ENCODE measurements at places on chromosomes 16 and 17. TPM values are rescaled to one million over a fixed set of nuclear protein-coding genes. Genes with fewer than 3 reads are reported as not detected.

- H3K4me1 ChIP-seq, result peaks cover 4% of the 10 kb centered on the region
- DNase-seq, result no peak
- peaks cover 8% of the 10 kb centered on the region for H3K27me3 ChIP-seq
- no peak overlapping the region for H3K4me3 ChIP-seq
- H3K27ac ChIP-seq, result no peak overlapping the region
Measured at GRCh38 chr16:27113341-27113841, 46.7 kb downstream of the C16orf82 start.

Gene TBC1D3H
- total RNA-seq, result not detected

GRCh38 chr17:79722787-79723186 is 8.0 kb upstream of the ENPP7 start:
- peaks cover 1% of the 10 kb centered on the region for H3K36me3 ChIP-seq
- peaks cover 1% of the 10 kb centered on the region for H3K4me1 ChIP-seq
- H3K27ac ChIP-seq, result no peak overlapping the region
- H3K4me3 ChIP-seq, result no peak overlapping the region

Gene PIRT
- not detected for total RNA-seq

Gene CSH1
- total RNA-seq, result not detected

DNA sequence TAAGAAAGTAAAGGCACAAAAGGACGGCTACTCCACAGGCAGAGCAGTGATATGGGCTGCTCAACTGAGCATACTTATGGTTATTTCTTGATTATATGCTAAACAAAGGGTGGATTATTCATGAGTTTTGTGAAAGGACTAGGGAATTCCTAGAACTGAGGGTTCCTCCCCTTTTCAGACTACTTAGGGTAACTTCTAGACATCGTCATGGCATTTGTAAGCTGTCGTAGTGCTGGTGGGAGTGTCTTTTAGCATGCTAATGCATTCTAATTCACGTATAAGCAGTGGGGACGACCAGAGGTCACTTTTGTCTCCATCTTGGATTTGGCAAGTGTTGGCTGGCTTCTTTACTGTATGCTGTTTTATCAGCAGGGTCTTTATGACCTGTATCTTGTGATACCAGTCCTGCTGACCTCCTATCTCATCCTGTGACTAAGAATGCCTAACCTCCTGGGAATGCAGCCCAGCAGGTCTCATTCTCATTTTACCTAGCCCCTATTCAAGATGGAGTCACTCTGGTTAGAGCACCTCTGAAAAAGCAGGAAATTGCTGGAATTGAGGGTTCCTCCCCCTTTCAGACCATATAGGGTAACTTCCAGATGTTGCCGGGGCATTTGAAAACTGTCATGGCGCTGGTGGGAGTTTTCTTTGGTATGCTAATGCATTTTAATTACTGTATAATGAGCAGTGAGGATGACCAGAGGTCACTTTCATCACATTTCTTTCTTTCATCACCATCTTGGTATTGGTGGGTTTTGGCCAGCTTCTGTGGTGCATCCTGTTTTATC is 388.5 kb downstream of the XYLT1 start:
- no peaks in the 10 kb centered on the region for H3K4me1 ChIP-seq
- H3K27ac ChIP-seq, result no peak overlapping the region

Gene NEUROD2
- not detected for total RNA-seq

- no peak overlapping the region for H3K4me3 ChIP-seq
- peaks cover 36% of the 10 kb centered on the region for H3K4me1 ChIP-seq
- no peaks in the 10 kb centered on the region for H3K36me3 ChIP-seq
- DNase-seq, result no peak
- H3K27me3 ChIP-seq, result peaks cover 59% of the 10 kb centered on the region
- H3K27ac ChIP-seq, result no peak overlapping the region
Measured at GRCh38 chr17:36195434-36196130, 976 bp downstream of the CCL3L1 start.

Gene HSD17B2
- not detected for total RNA-seq

GRCh38 chr16:11105038-11105903 is 150.7 kb downstream of the SOCS1 start:
- DNase-seq, result no peak
- peak overlapping the region; percentile 72 for H3K4me3 ChIP-seq
- peaks cover 25% of the 10 kb centered on the region for H3K36me3 ChIP-seq
- peaks cover 71% of the 10 kb centered on the region for H3K4me1 ChIP-seq
- H3K27me3 ChIP-seq, result no peaks in the 10 kb centered on the region

Gene SLC13A2
- total RNA-seq, result not detected

- H3K27ac ChIP-seq, result no peak overlapping the region
- H3K4me1 ChIP-seq, result peaks cover 8% of the 10 kb centered on the region
- no peak overlapping the region for H3K4me3 ChIP-seq
Measured at GRCh38 chr16:67766291-67766690, 40.1 kb downstream of the RANBP10 start.

DNA sequence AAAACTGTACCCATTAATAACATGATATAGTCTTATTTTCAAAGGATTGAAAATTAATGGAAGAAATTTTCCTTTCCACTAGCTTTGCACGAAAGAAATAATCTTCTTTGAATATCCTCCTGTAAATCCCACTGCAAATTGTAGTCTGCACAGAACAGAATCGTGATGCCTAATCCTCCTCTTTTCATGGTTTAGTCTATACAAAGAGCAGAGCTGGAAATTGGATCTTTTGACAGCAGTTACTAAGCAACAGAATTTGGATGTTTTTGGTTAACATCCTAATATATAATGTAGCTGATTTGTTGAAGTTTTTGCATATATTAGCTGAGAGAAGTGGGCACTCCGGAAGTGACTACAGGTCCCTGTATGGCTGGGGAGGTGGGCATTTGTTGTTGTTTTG is 98.6 kb downstream of the WNT3 start:
- no peak overlapping the region for H3K4me3 ChIP-seq
- peaks cover 7% of the 10 kb centered on the region for H3K36me3 ChIP-seq
- H3K4me1 ChIP-seq, result no peaks in the 10 kb centered on the region

Gene FAM171A2
- total RNA-seq, result 0.37 TPM

DNA sequence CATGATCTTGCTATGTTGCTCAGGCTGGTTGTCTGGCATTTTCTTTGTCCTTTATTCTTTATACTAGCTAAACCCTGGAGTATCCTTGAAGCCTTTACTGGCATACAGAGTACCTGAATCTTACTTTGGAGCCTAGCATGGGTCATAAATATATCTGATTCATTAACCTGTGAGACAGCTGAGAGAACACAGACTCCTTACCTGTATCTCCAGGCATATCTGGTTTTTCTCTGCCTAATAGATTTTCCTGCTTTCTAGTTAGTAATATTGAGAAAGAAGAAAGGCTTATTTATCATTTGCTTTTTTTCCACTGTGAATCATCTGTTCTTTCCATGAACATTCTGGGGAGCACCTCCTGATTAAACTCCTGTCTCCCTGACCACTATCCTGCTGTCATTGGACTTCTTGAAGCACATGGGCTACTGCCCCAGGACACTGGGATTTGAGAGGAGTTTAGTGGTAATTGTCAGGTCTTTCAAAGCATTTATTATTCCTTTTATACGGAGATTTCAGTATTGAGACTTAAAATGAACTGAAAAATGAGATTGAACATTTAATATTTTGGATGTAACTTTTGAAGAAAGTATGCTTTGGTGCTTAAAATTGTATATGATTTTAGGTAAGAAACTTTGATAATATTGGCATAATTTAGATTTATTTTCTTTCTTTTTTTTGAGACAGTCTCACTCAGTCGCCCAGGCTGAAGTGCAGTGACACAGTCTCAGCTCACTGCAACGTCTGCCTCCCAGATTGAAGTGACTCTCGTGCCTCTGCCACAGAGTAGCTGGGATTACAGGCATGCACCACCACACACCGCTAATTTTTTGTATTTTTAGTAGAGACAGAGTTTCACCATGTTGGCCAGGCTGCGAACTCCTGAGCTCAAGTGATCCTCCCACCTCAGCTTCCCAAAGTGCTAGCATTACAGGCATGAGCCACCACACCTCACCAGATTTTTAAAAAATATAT is 8.6 kb downstream of the PDP2 start:
- no peak overlapping the region for H3K27ac ChIP-seq
- H3K4me3 ChIP-seq, result no peak overlapping the region
- DNase-seq, result no peak
- H3K27me3 ChIP-seq, result no peaks in the 10 kb centered on the region
- H3K36me3 ChIP-seq, result peaks cover 16% of the 10 kb centered on the region

Gene GCGR
- not detected for total RNA-seq

DNA sequence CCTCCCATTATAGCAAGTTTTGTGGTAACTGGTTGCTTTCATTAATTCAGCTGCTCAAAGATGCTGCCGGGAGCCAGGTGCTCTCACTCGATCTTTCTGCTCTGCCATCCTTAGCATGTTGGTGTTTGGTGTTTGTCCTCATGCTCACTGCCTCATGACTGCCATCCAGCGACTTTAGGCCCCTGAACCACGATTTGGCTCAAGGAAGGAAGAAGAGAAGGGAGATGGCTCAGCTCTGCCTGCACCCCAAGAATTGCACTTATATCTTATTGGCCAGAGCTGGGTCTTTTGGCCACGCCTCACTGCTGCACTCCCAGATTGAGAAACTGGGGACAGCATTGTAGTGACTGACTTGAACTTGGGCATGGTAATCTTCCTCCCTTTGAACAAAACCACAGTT is 52.7 kb downstream of the ARSG start:
- peaks cover 5% of the 10 kb centered on the region for H3K36me3 ChIP-seq
- peaks cover 60% of the 10 kb centered on the region for H3K4me1 ChIP-seq
- DNase-seq, result no peak
- H3K4me3 ChIP-seq, result no peak overlapping the region
- H3K27me3 ChIP-seq, result no peaks in the 10 kb centered on the region
- H3K27ac ChIP-seq, result peak overlapping the region; percentile 85

- H3K36me3 ChIP-seq, result no peaks in the 10 kb centered on the region
- peaks cover 4% of the 10 kb centered on the region for H3K4me1 ChIP-seq
- peaks cover 11% of the 10 kb centered on the region for H3K27me3 ChIP-seq
- H3K27ac ChIP-seq, result no peak overlapping the region
- H3K4me3 ChIP-seq, result no peak overlapping the region
Measured at GRCh38 chr17:8133941-8134340, 10.0 kb upstream of the HES7 start.

GRCh38 chr17:17140590-17140980 is 65.5 kb downstream of the PLD6 start:
- DNase-seq, result no peak
- no peaks in the 10 kb centered on the region for H3K27me3 ChIP-seq
- H3K27ac ChIP-seq, result no peak overlapping the region

GRCh38 chr17:17297217-17297616 is 6.0 kb upstream of the NT5M start:
- H3K36me3 ChIP-seq, result peaks cover 2% of the 10 kb centered on the region
- H3K27me3 ChIP-seq, result no peaks in the 10 kb centered on the region
- no peak overlapping the region for H3K4me3 ChIP-seq

Gene NPIPB8
- total RNA-seq, result 2.4 TPM

Gene ADORA2B
- total RNA-seq, result 4.1 TPM

Gene ST6GALNAC1
- total RNA-seq, result not detected

Gene UMOD
- total RNA-seq, result not detected

DNA sequence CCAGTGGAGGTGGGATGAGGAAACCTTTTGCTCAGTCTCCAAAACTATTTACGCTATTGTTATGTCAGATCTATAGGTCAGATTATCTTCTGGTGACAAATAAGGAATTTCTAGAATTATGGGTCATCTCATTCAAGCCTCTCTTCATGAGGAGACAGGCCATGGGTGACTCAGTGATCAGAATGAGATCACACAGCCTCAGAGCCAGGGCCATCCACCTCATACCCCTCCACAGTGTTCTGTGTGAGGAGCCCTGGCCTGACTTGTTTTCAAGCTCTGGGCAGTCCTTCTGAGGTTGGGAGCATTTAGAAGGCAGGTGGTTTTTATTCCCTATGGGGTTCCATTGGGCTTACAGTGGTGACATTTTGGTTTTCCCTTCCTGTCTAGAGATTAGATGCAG is 26.5 kb downstream of the YPEL2 start:
- H3K27me3 ChIP-seq, result no peaks in the 10 kb centered on the region
- peaks cover 48% of the 10 kb centered on the region for H3K36me3 ChIP-seq
- DNase-seq, result no peak
- peaks cover 63% of the 10 kb centered on the region for H3K4me1 ChIP-seq
- H3K4me3 ChIP-seq, result no peak overlapping the region
- peak overlapping the region; percentile 13 for H3K27ac ChIP-seq

- no peaks in the 10 kb centered on the region for H3K27me3 ChIP-seq
- no peak overlapping the region for H3K4me3 ChIP-seq
- H3K4me1 ChIP-seq, result peaks cover 29% of the 10 kb centered on the region
- H3K27ac ChIP-seq, result no peak overlapping the region
- H3K36me3 ChIP-seq, result peaks cover 39% of the 10 kb centered on the region
- DNase-seq, result no peak
Measured at GRCh38 chr16:17457513-17457912, 13.2 kb downstream of the XYLT1 start.

- no peak overlapping the region for H3K27ac ChIP-seq
- H3K36me3 ChIP-seq, result no peaks in the 10 kb centered on the region
- H3K27me3 ChIP-seq, result peaks cover 31% of the 10 kb centered on the region
- no peak overlapping the region for H3K4me3 ChIP-seq
Measured at GRCh38 chr17:37779554-37779953, 34.7 kb upstream of the HNF1B start.

Gene OTOA
- 0.14 TPM for total RNA-seq

GRCh38 chr16:83994087-83994486 is 26.0 kb downstream of the NECAB2 start:
- no peaks in the 10 kb centered on the region for H3K4me1 ChIP-seq
- H3K27ac ChIP-seq, result no peak overlapping the region
- no peak for DNase-seq
- H3K36me3 ChIP-seq, result no peaks in the 10 kb centered on the region

- H3K27ac ChIP-seq, result no peak overlapping the region
- peaks cover 24% of the 10 kb centered on the region for H3K4me1 ChIP-seq
- no peak overlapping the region for H3K4me3 ChIP-seq
- DNase-seq, result no peak
- H3K36me3 ChIP-seq, result peaks cover 9% of the 10 kb centered on the region
- no peaks in the 10 kb centered on the region for H3K27me3 ChIP-seq
Measured at GRCh38 chr17:35052780-35053179, 10.7 kb downstream of the RFFL start.

- H3K4me1 ChIP-seq, result peaks cover 68% of the 10 kb centered on the region
- H3K4me3 ChIP-seq, result peak overlapping the region; percentile 72
- H3K27ac ChIP-seq, result peak overlapping the region; percentile 83
Measured at GRCh38 chr17:46154151-46154816, 38.9 kb downstream of the KANSL1 start.

GRCh38 chr17:77332981-77333685 is 192.4 kb downstream of the SEC14L1 start:
- no peaks in the 10 kb centered on the region for H3K27me3 ChIP-seq
- DNase-seq, result peak; percentile 18
- peak overlapping the region; percentile 95 for H3K27ac ChIP-seq
- H3K4me1 ChIP-seq, result peaks cover 28% of the 10 kb centered on the region

All from activated naive CD8-positive, alpha-beta T cell treated with anti-CD3 and anti-CD28 coated beads, Interleukin-2, amount 10 ng/mL, durations not matched to agents 7 days and 5 days (primary cell).